ENCODE measurements at places on chromosomes 13 and 19.

DNA sequence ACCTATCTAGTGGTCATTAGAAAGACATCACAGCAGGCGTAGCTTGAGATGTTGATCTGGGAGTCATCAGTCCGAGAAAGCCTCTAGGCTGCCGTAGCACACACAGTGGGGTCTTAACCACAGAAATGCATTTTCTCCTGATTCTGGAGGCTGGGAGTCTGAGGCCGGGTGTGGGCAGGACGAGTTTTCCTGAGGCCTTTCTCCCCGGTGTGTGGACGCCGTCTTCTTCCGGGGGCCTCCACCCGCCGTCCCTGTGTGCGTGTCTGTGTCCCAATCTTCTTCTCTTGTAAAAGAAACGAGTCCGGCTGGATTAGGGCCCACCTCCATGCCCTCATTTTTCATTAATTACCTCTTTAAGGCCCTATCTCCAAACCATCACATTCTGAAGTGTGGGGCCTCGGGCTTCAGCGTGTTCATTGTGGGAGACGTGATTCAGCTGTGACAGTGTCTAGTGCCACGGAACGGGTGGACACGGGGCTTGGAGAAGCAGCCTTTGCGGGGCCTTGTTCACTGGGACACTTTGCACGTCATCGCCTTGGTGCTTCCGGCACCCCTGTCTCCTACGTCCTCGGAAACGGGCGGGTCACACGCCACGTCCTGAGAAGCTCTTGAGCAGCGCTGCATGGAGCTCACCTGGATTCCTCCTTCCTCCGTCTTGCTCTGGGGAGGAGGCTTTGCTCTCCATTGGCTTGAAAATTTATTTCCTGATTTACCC, 208.9 kb upstream of the SOX1 start:
- no peak for DNase-seq

DNA sequence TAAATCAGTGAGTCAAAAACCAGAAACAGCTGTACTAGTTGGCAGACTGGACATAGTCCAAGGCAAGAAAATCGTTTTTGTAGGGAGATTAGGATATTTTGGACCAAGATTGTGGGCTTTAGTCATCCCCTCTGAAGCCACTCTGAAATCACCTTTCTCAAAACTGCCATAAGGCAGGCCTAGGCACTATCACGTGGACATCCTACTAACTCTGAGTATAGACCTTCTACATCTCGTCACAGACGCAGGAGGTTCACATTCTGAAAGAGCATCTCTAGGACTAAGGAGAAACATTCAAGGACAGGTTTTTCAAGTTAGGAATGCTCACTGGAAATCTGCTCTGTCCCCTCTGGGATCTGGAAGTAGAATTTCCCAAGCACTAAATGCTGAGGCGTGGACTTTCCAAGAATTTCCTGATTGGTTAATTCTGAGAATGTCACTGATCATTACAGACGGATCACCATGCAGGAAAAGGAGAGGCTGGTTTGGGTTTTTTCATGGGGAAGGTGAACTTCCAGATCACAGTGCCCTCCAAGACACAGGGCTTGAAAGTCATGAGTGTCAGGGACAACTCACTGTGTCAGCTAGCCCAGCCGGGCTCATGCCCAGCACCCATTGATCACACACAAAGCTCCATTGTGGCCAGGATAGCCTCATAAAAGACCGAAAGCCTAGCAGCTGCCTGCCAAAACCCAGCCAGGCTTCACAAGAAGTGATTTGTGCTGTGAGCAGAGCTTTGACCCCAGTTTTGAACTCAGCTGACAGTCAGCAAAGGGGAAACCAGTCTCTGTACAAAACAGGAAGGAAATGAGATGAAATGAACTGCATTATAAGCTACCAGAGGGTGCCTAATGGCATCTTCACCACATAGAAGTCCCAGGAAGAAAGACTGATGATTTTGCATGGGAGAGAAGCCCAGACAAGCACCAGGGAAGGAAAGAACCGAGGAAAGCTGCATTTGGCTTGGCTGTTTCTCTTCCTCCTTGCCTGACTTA, 2.7 kb upstream of the RUBCNL start:
- DNase-seq = no peak

- DNase-seq = no peak
Observed at GRCh38 chr19:47448360-47448727, 23.3 kb downstream of the SLC8A2 start.

DNA sequence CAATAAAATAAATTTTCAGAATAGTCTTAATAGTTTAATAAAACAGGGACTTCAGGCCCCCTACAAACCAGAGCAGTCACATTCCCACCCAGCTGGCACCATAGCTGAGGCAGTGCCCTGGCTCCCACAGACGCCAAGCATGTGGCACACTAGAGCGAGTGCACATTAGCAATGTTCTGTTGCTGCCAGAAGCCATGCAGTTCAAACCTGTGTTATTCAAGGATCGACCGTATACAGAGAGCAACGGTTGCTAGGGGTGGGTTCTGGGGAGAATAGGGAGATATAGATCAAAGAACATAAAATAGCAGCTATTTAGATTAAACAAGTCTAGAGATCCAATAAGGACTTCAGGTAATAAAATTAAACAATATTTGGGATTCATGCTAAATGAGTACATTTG, 419.3 kb upstream of the KLHL1 start:
- DNase-seq = no peak

DNA sequence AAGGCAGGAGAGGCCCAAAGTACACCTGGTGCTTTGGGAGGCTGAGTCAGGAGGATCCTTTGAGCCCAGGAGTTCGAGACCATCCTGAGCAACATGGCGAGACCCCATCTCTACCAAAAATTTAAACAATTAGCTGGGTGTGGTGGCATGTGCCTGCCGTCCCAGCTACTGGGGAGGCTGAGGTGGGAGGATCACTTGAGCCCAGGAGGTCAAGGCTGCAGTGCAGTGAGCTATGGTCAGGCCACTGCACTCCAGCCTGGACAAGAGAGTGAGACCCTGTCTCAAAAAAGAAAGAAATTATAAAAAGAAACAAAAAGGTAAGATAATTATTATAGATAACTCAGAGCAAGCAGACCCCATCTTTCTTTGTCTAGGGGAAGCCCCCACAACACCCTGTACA, 1.9 kb downstream of the HOMER3 start:
- no peak for DNase-seq

DNA sequence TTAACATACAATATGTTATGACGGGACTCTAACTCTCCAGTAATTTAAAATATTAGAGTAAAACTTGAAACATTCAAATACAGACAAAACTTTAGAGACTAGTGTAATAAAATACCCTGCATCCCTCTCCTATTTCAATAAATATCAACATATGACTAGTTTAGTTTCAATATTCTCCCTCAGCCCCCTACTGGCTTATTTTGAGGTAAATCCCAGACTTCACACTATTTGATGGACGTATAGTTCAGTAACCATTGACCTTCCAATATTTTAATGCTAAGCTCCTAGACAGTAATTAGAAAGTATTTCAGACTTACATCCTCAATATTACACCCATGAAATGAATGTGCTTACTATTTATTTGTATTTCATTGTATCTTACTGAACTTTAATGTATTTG, 180.7 kb upstream of the STARD13 start:
- DNase-seq = no peak

DNA sequence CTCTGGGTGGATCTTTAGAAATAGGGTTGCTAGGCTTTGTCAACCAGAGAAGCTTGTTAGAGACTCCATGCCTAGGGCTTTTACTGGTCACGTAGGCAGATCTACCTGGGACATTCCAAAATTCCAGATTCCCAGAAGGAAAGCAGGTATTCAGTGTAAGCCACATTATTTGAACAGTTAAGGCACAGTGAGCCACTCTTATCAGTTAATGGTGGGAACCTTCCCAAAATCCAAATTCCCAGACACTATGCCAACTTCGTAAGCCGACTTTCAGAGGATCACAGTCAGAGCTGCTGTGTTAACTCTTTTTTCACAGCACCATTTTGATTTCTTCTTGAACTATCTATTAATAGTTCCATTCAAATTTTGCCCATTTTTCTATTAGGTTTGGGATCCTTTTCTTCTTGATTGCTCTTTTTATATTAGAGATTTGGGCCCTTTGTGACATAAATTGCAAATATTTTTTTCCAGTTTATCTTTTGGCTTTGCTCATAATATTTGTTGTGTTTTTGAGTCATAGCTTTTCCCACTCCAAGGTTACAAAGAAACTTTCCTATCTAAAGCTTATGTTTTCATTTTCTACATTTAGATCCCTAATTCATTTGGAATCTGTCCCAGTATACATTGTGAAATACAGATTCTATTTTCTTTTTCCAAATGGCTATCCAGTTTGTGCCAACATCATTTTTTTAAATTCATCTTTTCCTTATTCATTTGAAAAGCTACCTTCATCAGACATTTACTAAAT, 77.3 kb downstream of the DHRS12 start:
- DNase-seq = no peak

DNA sequence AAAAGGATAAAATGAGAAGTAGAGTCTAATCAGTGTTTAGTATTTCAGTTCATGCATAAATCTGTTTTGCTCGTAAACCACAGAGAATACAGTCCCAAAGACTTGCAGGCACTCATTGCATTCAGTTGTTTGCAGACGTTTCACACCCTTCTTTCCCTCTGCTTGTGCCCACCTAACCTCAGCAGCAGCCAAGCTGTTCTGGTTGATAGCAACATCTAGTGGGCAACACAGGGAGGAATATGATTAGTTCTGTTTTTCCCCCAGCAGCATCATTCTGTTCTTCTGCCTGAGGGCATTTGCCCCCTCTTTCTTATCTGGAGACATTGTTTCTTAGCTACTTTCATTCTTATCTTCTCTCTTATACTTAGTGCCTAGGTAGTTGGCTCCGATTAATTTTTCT, 135.6 kb downstream of the PAN3 start:
- DNase-seq = no peak

DNA sequence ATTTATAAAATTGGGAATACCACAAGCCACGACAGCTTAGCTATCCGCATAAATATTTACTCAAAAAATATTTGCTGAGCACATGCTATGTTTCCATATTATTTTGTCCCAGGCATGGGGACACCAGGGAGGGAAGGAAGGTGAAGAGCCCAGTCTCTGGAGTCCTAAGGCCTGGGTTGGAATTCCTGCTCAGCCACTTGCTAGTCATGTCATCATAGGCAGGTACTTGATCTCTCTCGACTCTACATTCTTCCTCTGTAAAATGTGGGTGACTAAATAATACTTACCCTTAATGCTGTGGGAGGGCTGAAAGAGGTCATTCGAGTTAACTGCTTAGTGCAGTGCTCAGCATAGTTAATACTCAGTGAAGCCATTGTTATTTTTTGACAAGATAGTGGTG, 4.3 kb upstream of the RNASEH2B start:
- no peak for DNase-seq

- DNase-seq = no peak
Observed at GRCh38 chr13:113411216-113412023, 41.9 kb downstream of the ADPRHL1 start.

DNA sequence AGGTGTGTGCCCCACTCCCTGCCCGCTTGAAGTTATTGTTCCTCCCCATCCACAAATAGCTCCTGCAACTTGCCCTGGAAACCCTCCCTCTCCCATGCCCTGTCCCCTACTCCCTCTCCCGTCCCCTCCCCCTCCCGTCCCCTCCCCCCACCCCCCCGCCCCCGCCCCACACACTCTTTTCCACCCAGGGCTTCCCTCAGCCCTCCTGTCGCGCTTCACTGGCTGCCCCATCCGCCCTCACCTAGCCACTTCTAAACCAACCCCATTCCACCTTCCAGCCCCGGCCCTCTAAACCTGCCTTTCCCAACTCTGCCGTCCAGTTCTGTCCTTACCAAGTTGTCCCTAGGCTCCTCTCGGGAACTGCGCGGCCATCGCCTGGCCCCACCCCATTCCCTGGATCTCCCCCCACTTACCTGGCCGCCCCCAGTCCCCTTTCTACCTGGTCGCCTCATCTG, 993 bp downstream of the RGL3 start:
- no peak for DNase-seq

DNA sequence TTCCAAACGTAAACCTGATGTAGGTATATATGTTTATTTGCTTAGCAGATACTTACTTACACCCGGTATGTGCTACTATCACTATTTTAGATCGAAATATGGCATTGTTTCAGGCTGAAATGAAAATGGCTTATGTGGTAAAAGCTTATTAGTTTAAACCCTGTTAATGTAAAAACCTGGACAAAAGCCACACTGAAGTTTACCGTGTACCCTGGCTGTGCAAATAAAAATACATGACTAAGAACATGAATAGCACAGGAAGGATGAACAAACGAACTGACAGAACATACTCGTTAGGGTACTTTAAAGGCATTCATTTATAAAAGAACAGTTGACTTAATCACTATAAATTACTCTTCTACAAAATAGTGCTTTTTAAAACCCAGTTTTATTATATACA, 6.6 kb downstream of the CLDN10 start:
- no peak for DNase-seq

GRCh38 chr13:23859904-23860303, 29.3 kb downstream of the MIPEP start:
- no peak for DNase-seq
